ENCODE measurements at places on chromosomes 16 and 17.

GRCh38 chr16:3509470-3509928, 8.7 kb downstream of the CLUAP1 start:
- peak; percentile 53 for DNase-seq

GRCh38 chr17:33615861-33616260, 322.8 kb upstream of the ASIC2 start:
- DNase-seq, result no peak

DNA sequence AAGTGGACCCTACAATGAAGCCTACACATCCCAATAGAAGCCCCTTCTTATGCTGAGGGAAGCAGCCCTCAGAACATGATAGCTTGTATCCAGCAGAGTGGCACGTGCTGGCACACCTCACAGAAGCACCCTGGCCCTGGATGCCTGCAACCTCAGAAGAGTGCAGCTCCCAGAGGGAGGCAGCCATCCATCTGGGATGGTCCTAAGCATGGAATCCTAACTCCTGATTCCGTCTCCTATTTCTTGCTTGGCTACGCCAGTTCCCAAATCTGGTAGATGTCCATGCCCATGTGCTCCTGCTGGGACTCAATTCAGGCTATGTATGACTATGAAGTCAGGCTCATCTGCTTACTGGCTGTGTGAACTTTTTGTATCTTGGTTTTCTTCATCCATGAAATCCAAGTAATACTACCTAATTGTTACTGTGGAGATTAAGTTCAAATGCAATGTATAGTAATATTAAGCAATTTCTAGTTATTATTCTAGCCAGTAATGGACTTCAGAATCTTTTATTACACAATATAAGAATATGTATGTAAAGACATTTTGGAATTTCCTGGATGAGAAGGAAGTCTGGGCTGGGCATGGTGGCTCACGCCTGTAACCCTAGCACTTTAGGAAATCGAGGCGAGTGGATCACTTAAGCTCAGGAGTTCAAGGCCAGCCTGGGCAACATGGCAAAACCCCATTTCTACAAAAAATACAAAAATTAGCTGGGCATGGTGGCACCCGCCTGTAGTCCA, 32.4 kb downstream of the SIAH1 start:
- no peak for DNase-seq

- no peak for DNase-seq
Measured at GRCh38 chr16:14456793-14457481, 173.1 kb downstream of the PARN start.

DNA sequence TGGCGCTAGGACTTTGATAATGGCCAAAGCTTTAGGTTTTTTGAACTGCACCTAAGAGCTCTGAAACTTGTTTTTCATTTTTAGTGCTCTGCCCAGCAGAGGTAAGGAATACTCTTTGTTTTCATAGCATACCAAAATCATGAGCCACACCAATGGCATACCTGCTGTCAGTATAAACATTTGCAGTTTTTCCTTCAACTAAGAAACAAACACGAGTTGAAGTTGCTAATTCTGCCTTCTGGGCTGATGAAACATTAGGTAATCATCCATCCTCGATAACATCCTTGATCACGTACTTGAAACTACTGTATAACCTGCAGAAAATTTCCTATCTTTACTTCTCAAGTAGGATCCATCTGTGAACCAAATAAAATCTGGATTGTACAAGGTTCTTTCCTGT, 20.6 kb upstream of the B4GALNT2 start:
- no peak for DNase-seq

- no peak for DNase-seq
Measured at GRCh38 chr16:49484451-49484849, 110.8 kb downstream of the C16orf78 start.

GRCh38 chr17:7249830-7250229, 1.7 kb downstream of the CTDNEP1 start:
- DNase-seq, result no peak

GRCh38 chr17:49993423-49994060, 1.5 kb downstream of the DLX3 start:
- DNase-seq, result no peak

GRCh38 chr17:13418891-13419290, 182.8 kb downstream of the HS3ST3A1 start:
- DNase-seq, result no peak

DNA sequence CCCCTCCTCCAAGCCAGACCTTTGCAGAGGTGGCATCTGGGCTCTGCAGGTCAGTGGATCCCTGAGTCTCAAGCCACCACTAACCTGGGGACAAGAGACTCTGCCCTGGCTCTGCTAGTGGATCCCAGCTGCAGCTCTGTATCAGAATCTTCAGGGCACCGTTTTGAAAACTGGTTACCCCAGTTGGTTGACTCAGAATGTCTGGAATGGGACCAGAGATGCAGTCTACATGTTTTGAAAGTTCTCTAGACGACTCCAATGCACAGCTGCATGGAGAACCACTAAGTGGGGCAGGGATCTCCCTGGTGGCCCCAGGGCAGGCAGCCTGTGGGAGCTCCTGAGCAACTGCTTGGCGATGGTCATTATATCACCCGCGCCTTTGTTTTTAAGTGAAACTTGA, 34.1 kb upstream of the ADORA2B start:
- no peak for DNase-seq

GRCh38 chr16:57497121-57497520, 10.8 kb upstream of the DOK4 start:
- no peak for DNase-seq

DNA sequence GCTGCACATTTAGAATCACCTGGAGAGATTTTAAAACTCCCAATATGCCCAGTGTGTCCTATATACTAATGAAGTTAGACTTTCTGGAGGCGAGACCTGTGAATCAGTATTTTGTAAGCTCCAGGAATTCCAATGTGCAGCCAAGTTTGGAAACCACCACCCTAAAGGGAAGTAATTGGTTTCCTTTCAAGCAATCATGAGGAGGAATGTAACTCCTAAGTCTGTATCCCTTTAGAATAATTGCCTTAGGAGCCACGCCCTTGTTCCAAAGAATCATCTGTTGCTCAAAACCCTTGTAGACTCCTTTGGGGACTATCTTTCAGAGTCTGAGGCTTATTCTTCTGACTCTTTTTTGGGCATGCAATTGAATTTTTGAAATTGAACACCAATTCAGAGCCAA, 84.4 kb downstream of the DNAH9 start:
- no peak for DNase-seq

DNA sequence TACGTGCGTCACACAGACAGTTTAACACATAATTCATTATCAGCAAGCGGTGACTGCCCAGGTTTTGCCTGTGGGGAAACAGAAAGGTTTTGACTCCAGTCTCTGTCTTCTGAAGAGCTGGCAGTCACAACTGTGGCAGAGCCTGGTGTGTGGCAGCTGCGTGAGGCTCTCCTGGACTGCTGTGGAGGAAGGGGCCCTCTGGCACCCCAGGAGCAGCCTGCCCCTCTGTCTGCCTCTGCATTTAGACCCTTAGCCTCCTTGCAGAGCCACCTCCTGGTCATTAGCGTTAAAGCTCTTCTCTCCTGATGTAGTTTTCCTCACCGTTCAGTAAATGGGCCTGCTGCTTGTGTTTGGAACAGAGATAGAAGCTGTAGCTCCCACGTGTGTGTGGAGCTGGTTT, 10.9 kb downstream of the RAB40C start:
- no peak for DNase-seq

DNA sequence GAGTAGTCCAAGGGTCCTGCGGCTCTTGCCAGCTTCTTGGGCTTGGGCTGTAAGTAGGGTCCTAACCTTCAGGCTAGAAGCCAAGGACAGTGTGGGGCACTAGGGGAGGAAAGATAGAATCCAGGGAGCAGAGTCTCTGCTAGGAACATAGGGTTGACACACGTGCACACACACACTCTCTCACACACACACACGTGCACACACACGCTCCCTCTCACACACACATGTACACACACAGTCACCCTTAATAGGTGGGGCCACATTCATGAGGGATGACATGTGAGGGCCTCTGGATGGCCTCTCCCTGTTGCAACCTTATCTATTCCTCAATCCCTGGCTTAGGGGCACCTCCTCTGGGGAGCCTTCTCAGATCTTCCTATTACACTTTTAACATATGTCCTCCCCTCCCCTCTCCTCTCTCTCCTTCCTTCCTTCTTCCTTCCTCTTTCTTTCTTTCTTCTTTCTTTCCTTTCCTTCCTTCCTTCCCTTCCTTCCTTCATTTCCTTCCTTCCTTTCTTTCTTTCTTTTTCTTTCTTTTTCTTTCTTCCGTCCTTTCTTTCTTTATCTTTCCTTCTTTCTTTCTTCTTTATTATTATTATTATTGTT, 3.1 kb downstream of the EPX start:
- no peak for DNase-seq

GRCh38 chr16:28884045-28884444, 5.8 kb downstream of the ATP2A1 start:
- DNase-seq, result no peak

GRCh38 chr17:2571523-2572303, 21.7 kb upstream of the PAFAH1B1 start:
- no peak for DNase-seq

- DNase-seq, result no peak
Measured at GRCh38 chr17:79797492-79798298, 818 bp upstream of the CBX8 start.

GRCh38 chr16:16063683-16064082, 114.3 kb downstream of the ABCC1 start:
- no peak for DNase-seq

DNA sequence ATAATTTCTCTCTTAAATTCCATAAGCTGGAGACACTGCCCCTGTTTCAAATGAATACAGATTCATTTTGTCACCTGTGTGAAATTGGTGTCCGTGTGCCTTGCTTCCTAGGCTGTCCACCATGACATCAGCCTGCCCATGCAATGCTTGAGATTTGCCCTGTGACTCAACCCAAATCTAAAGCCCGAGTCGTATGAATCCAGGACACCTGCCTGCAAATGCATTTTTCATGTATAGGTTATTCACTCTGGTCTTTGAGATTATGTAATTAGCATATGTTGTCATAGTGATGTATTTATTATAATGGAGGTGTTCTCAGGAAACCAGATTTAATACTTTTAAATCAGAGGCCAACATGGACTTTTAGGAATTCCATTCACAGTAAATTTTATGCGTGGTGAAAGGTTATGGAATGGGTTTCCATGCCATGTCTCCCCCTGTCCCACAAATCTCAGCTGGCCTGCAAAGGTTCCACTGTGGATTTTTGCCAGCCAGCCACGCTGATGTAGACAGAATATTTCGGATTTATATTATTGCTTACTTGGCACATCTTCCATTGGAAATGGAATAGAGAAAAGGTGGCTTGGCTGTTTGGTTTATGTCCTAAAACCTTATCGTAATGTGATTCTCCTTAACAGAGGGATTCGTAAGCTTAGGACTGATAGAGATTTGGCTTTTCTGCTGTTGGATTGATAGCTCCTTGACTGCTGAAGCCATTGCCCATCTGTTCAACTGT, 551.1 kb downstream of the WWOX start:
- DNase-seq, result no peak

- DNase-seq, result peak; percentile 19
Measured at GRCh38 chr16:1054660-1055556, 17.6 kb upstream of the SSTR5 start.

- DNase-seq, result no peak
Measured at GRCh38 chr17:82090549-82091263, 7.3 kb downstream of the FASN start.

DNA sequence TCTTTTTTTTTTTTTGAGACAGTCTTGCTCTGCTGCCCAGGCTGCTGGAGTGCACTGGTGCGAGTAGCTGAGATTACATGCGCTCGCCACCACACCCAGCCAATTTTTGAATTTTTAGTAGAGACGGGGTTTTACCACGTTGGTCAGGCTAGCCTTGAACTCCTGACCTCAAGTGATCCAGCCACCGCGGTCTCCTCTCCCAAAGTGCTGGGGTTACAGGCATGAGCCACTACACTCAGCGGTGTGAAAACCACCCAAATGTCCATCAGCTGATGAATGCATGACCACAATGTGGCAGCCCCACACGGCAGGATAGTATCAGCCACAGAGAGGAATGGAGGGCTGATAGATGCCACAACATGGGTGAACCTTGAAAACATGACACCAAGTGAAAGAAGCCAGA, 2.1 kb downstream of the P2RX5 start:
- DNase-seq, result no peak

DNA sequence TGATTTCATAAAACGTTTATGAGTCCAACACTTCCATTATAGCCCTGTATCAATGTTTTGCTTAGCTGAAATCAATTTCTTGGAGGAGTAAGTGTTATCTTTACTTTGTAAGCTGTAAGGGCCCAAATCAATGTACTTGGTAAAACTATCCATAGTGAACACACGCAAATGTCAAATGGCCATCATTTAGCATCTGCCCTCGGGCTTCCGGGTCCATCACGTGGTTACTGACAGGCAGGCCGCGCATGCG, 687 bp upstream of the NARF start:
- no peak for DNase-seq

- no peak for DNase-seq
Measured at GRCh38 chr16:70267516-70267915, 15.8 kb upstream of the EXOSC6 start.

GRCh38 chr17:72354071-72354470, 233.3 kb downstream of the SOX9 start:
- DNase-seq, result no peak

- no peak for DNase-seq
Measured at GRCh38 chr17:42519546-42520491, 16.2 kb upstream of the NAGLU start.

GRCh38 chr17:31100840-31101459, 6.2 kb downstream of the NF1 start:
- no peak for DNase-seq

GRCh38 chr17:17840751-17841591, 4.2 kb upstream of the SREBF1 start:
- DNase-seq, result no peak

DNA sequence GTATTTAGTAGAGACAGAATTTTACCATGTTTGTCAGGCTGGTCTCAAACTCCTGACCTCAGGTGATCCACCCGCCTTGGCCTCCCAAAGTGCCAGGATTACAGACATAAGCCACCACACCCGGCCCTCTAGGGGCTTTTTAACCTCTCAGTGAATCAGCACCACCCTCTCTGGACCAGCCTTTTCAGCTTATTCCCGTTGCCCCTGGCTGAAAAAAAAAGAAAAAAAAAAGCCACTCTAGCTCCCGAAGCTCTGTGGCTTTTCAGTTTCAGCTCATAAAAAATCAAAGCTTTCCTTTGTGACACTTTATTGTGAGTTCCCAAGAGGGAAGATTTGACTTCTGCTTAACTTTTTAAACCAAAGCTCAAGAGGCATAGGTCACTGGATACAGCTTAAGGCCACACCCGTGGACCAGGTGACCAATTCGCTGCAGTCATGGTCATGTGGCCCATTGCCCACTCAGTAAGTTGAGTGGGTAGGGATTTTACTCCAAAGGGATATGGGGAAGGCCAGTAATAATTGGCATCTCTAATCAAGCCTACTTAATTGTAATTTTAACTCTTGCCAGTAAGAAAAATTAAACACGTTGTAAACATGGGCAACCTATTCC, 46.6 kb upstream of the MED13 start:
- no peak for DNase-seq

DNA sequence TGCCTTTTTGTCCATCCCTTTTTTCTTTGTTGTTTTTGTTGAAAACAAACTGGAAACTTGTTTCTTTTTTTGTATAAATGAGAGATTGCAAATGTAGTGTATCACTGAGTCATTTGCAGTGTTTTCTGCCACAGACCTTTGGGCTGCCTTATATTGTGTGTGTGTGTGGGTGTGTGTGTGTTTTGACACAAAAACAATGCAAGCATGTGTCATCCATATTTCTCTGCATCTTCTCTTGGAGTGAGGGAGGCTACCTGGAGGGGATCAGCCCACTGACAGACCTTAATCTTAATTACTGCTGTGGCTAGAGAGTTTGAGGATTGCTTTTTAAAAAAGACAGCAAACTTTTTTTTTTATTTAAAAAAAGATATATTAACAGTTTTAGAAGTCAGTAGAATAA, 4.9 kb downstream of the SOX9 start:
- DNase-seq, result no peak
